Esophagus muscularis mucosa (tissue), 4 donors: ENCODE measurements at places on chromosomes 11 and 22.

GRCh38 chr11:13963949-13964770, 1.6 kb downstream of the SPON1 start:
- DNase-seq: no peak

GRCh38 chr11:127649071-127649470, 648.5 kb upstream of the KIRREL3 start:
- DNase-seq: no peak

DNA sequence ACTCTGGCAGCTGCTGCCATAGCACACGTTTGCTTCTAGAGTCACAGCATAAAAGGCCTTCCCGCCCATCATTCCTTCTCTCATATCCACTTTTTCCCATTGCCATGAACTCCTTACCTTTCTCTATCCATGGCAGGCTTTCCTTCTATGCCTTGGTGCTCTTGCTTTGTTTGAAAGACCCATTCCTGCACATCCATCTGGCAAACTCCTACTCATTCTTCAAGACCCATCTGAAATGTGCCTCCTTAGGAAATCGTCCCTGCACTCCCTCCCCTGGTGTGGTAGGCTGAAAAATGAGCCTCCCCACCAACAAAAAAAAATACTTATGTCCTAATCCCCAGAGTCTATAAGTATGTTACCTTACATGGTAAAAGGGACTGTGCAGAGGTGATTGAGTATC, 100.3 kb downstream of the TENM4 start:
- no peak for DNase-seq

DNA sequence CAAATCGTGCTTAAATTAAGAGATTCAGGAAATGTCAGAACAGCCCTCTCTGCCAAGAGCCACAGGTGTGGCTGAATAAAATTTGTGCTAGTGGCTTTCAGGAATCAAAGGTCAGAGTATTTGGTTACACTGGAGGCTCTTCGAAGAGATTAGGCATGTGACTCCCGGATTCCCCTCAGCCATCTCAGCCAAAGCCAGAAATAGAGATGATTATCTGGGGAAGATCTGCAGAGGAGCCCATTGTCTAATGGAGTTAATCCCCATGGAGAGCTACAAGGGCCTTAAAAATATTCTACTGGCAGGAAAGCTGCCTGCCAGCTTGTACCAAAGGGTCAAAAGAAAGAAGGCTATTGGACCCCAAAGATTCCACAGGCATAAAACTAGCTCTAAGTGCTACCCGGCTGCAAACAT, 1259.5 kb downstream of the TBC1D22A start:
- DNase-seq: no peak

DNA sequence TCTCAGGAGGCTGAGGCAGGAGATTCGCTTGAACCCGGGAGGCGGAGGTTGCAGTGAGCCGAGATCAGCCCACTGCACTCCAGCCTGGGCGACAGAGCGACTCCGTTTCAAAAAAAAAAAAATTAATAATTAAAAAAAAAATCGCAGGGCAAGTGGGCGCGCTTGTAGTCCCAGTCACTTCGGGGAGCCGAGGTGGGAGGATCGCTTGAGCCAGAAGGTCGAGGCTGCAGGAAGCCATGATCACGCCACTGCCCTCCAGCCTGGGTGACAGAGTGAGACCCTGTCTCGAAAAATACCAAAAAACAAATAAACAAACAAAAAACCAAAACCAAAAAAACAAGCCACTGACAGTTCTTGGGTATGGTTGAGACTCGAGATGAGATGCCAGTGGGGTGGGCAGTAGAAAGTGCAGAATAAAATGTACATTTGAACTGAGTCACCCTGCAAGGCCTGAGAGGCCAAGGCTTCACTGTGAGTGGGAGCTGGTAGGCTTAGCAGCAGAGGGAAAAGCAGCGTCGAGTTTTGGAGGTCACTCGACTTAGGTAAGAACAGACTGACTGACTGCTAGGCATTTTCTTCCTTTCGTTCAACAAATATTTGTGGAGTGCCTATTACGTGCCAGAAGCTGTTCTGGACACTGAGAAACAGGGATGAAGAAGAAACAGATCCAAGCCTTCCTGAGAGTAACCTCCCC, 635 bp upstream of the LDHA start:
- no peak for DNase-seq

DNA sequence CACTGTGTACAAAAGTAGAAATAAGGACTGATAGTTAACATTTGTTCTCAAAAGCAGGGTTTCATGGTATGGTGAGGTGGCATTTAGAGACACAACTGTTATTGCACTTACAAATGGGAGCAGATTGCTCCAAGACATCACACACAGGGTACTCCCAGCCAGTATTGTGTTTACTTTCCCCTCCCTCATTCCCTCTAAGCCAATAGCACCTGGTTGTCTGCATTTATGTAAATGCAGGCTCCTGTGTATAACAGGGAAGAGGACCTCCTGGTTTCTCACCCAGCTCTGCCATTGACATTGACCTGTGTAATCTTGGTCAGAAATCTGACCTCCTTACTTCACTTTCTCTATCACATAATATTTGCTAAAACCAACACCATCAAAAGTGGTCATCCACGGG, 154.4 kb downstream of the NAV2 start:
- no peak for DNase-seq

GRCh38 chr11:70433966-70434812, 35.9 kb downstream of the CTTN start:
- DNase-seq: no peak

DNA sequence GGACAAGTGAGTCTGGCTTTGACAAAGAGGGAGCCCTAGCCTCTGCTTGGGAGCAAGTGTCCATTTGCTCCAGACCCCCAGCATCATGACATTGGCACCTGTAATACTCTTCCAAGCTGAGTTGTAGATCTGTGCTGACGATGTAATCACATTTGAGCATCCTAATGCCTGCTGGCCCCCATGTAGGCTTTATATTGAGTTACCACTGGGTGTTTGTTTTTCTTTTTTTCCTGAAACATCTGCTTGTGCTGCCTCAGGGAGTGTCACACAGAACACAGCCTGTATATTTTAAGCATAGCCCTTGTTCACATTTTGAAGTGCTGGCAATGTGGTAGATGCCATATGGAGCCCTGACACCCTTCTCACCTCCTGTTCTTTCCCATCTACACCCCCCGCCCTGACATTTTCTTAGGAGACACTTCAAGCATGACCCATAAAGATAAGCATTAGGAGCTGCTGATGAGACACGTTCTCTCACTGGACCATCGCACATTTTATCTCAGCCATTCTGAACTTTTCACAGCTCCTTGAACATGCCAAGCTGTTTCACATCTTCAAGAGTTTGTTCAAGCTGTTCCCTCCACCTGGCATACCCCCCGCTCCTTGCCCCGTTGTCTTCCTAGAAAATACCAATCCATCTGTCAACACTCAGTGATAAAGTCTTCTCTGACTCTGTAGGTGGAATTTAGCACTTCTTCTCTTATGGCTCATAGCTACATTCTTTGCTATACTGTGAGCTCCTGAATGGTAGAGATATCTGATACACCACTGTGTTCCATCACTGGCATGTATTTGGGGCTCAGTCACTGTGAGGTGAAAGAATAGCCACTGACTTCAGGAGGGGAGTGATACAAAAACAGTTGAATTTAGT, 128.7 kb downstream of the TRIM44 start:
- no peak for DNase-seq

DNA sequence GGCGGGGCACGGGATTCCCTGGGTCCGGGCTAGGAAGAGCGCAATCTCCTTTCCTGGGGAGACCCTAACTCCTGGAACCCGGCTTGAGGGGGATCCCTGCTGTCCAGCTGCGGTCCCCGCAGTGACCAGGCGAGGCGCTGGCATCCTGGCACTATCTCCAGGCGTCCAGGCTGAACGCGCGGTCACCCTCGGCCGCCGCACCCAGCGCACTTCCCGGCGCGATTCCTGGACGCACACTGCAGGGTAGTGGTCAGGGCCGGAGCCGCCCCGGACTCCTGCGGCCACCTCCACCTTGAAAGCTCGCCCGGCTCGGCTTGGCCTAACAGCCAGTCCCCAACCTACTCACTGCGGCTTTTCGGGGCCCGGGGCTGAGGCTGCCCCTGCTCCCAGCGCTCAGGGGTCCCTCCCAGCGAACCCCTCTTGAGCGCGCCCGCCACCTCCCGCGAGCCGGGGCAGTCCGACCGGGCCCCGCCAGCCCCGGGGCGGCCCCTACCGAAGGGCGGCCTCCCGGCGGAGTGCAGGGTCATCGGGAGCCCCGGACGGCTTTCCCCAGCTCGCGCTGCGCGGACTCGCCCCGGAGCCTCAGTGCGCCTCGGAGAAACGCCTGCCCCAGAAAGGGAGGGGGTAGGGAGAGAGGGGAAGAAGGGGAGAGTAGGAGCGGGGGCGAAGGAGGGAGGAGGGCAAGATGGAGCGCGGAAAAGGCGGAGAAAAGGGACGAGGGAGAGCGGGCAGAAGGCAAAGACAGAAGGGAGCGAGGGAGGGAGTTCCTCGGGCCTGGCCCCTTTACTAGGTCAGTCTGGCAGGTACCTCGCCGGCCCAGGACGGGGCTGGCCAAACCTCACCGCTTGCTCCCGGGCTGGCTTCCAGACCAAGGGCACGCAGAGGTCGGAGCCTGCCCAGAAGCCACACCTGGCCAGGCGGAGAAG, 1.0 kb downstream of the POU2AF3 start:
- DNase-seq: peak; percentile 89

- DNase-seq: no peak
Measured at GRCh38 chr11:111603611-111604130, 1.4 kb downstream of the SIK2 start.

DNA sequence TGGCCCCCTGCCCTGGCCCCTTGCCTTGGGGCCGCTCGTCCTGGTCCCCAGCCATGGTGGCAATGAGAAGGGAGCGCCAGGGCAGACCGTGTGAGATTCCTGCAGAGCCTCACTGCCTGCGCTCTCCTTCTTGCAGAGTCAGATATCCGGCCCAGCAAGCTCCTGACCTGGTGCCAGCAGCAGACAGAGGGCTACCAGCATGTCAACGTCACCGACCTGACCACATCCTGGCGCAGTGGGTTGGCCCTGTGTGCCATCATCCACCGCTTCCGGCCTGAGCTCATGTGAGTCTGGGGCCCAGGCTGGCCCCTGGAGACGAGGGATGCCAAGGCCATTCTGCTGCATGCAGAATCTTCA, 114.1 kb downstream of the MICAL2 start:
- peak; percentile 95 for DNase-seq

DNA sequence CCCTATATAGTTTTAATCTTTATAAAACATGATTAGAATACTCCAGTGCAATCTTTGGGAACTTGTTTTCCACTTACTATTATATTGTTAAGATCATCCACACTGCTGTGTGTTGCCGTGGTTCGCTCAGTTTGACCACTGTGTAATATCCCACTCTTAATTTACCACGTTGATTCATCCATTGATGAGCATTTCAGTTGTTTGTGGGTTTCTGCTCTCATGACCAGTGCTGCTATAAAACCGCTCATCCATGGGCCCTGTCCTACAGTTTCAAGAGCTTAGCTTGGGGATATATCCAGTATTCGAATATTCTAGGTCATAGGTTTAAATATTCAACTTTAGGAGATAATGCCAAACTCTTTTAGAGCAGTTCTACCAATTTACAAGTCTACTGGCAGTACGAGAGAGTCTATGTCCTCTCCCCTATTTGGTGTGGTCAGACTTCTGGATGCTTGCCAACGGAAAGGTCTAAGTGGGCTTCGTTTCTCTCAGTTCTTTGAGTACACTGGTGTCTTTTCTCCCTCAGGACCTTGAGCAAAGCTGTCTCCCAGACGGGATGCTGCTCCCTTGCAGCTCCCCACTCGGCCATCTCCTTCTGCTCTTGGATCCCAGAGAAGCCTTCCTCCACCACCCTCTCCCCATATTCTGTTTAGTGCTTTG, 94.9 kb upstream of the ALX4 start:
- no peak for DNase-seq

- DNase-seq: no peak
Measured at GRCh38 chr22:32042924-32043323, at the start of gene SLC5A1. TSS of gene SLC5A1 (plus strand) at chr22:32043261. CDS start at chr22:32043282, 21 bp downstream.
